ENCODE measurements at places on chromosomes 1 and 21.

DNA sequence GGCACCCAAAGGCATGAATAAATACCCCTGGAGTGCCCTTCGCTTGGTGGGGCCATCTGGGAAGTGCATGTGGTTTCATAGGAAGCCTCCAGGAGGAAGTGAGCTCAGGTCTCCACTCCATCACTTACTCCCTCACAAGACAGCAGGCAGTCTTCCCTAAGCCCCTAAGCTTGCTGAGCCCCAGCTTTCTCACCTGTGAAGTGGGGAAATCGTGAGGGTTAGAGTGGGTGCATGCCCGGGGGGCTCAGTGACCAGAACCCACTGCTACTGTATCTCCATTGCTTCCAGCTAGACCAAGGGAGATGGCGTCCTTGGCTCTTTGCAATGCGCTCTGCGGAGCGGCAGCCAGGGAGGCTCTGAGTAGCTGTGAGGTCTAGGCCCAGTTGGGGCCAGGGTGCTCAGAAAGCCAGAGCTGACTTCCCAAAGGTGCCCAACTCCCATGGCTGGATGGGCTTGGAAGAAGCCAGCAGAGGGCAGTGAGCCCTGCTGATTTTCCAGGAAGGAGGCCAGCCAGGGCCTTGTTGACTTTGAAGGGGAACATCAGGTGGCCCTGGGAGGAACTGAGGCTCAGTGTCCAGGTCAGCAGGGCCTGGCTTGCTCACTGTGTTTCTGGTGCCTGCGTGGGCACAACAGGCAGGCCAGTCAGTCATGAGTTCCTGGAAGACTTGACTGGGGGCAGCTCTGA lies 27.3 kb downstream of the CDCP2 start:
- no peak for DNase-seq

DNA sequence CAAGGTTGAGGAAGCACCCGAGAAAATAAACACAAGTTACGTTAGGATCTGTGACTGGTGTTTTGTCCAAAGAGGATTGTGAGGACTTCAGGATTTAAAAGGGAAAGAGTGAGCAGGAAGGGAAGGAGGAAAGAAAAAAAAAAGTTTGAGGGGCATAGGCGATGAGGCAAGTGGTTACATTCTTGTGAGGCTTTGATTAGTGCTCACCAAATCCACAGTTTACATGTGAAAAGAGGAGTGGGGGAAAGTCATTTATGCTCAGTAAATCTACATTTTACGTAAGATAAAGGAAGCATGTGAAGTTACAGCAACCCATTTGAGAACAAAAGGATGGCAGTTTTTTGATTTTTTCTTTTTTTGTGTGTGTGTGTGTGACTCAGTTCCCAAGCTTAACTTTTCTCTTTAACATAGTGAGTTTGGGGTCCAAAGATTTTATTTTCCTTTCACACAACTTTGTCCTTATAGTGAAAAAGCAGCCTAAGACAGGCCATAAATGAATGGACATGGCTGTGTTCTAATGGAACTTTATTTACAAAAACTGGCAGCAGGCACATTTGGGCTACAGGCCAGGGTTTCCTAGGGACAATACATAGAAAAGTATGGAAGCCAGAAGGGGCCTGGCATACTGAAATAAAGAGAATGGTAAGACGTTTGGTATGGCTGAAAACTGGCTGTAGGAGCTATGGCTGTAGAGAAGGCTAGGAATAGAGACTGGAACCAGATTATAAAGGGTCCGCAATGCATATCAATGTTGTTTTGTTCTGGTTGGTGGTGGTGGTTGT lies 121.7 kb downstream of the FGGY start:
- DNase-seq: no peak

DNA sequence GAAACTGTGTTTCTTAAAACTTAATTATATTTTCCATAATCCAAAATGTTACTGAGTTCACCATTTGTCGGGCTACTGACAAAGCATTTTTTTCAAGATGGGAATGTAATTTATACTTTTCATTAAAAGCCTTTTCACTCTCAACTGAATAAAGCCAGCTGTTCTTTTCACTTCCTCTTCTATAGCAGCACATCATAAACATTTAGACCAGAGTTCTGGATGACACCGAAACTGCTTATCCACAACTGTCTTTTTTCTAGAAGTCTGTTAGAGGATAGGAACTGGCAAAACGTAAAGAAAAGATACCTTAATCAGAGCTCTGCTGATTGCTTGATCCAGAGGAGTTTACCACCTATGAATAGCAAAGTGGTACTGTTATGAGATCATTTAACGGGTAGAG lies 594.7 kb downstream of the ADGRL2 start:
- no peak for DNase-seq

DNA sequence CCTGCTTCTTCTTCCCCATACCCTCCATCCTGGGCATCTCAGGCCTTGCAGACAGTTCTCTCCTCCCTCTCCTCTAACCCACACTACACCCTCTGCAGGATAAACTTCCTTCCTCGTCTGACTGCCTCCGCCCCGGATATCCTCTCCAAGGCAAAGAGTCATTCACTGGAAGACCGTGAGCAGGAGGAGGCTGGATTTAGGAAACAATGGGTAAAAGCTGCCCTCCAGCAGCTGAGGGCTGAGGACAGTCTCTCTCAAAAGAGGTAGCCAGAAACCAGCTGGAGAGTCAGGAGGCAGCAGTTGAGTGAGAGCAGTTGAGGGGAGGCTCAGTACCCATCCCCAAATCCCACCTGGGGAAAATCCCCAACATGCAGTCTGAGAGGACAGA lies 1.4 kb downstream of the CSRP1 start:
- no peak for DNase-seq

- DNase-seq: no peak
Measured at GRCh38 chr1:42282867-42283583, 52.0 kb downstream of the FOXJ3 start.

GRCh38 chr1:53373246-53373645 lies 45.4 kb upstream of the LRP8 start:
- no peak for DNase-seq

DNA sequence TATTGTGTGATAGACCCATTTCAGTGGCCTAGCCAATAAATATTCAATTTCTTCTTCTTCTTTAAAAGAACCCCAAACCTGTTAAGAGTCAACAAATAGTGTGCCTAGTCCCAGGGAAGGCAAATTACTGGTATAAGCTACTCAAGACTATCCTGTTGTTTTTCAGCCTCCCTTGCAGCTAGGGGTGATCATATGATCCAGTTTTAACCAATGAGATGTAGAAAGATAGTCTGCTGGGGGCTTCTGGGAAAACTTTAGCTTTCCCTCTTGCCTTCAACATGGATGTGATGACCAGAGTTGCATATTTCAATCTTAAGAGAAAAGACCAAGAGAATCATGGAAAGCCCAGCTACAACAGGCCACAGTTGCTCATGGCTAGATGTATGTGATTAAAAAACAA lies 4.7 kb upstream of the NUP210L start:
- no peak for DNase-seq

- no peak for DNase-seq
Measured at GRCh38 chr1:58443986-58444868, 102.3 kb downstream of the OMA1 start.

- DNase-seq: no peak
Measured at GRCh38 chr1:8651236-8651890, 166.1 kb downstream of the RERE start.

DNA sequence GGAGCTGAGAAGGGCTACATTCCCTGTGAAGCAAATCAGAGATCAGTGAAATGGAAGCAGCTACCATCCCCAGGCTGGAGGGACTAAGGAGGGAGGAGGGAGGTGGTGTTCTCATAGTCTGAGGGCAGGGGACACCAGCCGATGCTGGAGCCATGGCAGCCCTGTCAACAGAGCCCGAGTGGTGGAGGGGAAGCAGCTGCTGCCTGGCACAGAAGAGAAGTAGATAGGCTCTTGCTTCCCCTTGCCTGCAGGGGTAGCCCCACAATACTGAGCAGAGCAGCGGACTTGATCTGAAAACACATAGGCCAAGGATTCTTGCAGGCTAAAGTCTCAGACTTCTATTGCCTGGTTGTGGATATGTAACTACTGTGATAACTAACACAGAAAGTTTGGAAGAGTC lies 255.1 kb downstream of the FGGY start:
- no peak for DNase-seq

All from activated CD4-positive, alpha-beta T cell treated with anti-CD3 and anti-CD28 coated beads for 24 hours (primary cell).